Activated CD4-positive, alpha-beta T cell treated with anti-CD3 and anti-CD28 coated beads, Interleukin-2, Interleukin-6, amounts not matched to agents 100 ng/mL and 50 ng/mL, durations not matched to agents 16 hours and 8 hours (primary cell): ENCODE measurements at places on chromosomes 5 and 9.

DNA sequence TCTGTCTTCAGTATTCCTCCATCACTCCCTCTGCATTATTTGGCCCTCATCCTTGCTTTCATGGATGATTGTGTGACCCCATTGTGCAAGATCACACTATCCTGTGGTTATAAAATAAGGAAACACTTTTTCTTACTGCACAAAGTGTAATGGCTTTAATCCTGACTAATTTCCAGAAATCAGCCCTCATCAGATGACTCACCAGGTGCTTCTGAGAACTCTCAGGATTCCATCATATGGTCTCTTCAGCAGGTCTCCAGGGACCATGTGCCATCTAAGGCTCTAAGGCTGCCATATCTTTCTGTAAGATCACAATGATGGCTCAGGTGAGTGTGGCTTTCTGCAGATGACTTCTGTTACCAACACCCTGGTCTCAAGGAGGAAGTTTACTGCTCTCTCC, 27.3 kb upstream of the FER start:
- DNase-seq: peak; percentile 47

DNA sequence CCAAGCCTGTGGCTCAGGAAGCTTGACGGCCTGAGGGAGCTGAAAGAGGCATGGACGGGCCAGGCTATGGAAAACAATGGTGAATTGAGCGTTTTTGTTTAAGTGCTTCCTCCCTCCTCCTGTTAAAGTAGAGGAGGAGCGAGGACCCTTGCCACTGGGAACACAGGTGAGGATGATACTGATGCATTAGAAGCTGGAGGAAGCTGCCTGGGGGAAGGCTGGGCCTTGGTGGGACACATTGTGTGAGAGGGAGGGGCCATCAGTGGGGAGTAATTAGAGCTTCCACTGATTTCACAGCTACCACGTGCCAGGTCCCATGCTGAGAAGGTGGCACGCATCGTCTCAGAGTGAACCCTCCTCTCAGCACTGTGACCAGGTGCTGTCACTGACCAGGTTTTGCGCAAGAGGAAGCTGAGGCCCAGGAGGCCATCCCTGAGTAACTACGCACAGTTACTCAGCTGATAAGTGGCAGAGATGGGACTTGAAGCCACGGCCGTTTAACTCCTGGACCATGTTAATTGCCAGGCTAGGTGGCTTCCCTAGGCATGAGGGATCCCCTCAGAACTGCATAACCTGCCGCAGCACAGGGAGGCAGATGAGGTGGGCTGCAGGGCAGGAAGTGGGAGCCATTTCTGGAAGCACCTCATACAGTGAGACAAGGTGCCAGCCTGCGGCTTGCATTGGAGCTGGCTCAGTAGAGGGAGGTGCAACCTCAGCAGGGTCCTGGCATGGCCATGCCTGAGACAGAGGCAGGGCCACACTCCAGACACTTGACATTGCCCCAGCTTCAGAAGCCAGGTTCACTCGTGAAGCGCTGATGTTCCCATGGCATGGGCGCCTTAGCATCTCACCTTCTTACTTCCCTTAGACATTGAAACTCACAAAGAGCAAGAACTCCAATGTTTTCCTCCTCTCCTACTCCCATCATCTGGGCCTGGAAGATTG, 195.3 kb upstream of the MVB12B start:
- DNase-seq: no peak

DNA sequence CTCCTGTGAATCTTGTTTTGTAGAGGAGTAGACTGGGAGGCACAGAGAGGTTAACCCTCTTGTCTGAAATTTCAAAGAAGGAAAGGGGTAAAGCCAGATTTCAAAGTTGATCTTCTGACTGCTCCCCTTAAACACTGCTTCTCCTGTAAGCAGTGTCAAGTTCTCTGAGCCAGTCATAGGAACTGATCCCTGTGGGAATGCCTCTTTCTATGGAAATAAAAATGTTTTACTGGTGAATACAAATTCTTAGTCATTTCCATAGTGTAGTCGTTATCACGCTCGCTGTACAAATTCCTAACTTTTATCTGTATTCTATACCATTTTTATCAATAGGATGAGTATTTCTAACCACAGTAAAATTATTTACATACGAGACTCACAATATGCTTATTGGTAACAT, 66.3 kb upstream of the PRRC1 start:
- DNase-seq: no peak

DNA sequence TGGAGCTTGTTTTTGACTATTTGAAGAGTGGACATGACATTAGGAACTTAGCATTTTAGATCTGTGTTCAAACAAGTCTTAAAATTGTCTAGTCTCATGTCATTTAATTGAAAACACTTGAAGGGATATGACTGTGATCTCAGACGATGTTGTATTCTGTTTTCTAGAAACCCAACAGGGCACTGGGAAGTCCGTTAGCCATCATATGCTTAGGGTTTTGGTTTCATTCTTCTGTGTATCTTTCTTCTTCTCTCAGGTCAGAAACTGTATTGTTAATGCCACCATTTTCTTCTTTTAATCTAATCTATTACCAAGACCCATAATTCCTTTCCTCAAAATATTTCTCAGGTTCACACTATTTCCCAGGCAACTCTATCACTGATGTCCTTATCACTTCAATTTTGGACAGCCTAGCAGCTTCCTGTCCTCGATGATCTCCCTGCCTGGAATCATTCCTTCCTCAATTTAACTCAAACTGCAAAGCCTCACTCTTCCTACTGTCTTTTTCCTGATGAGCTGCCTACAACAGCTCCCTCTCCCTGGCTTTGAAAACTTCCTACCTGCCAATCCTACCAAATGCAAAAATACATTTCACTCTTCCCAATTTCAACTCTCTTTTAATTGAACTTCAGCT, 77.7 kb downstream of the MEF2C start:
- DNase-seq: no peak

GRCh38 chr9:19379697-19380046, 364 bp downstream of the RPS6 start:
- no peak for DNase-seq

- peak; percentile 60 for DNase-seq
These were observed 162.7 kb downstream of the SYK start for GRCh38 chr9:90964101-90965020.

- DNase-seq: no peak
These were observed 55.0 kb downstream of the ECPAS start for GRCh38 chr9:111429175-111429574.

GRCh38 chr9:112334432-112334841, 1.0 kb upstream of the PTBP3 start:
- DNase-seq: peak; percentile 80

- DNase-seq: no peak
These were observed 92.3 kb downstream of the PTCD2 start for GRCh38 chr5:72412283-72413055.

GRCh38 chr5:102905056-102905455, 150.0 kb downstream of the PAM start:
- no peak for DNase-seq

- DNase-seq: no peak
These were observed 23.8 kb downstream of the PLAC8L1 start for GRCh38 chr5:146081556-146081955.

- peak; percentile 94 for DNase-seq
These were observed 14.8 kb downstream of the AKNA start for GRCh38 chr9:114372921-114373448.
